ENCODE measurements at places on chromosomes 12 and 14.

DNA sequence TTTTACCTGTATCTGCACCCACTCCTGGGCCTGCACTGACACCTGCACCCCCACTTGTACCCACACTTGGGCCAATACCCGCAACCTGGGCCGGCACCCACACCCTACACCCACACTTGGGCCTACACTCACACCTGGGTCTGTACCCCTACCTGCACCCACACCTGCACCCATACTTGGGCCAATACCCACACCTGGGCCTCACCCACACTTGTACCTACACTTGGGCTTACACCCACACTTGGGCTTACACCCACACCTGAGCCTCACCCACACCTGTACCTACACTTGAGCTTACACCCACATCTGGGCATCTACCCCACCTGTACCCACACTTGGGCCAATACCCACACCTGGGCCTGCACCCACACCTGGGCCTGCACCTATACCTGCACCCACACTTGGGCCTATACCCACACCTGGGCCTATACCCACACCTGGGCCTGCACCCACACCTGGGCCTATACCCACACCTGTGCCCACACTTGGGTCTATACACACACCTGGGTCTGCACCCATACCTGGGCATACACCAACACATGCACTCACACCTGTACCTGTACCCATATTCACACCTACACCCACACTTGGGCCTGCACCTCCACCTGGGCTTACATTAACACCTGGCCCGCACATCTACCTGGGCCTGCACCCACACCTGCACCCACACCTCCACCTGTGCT lies 39.2 kb downstream of the DAO start:
- DNase-seq: no peak

- no peak for DNase-seq
Measured at GRCh38 chr14:89267656-89268055, 149.4 kb downstream of the FOXN3 start.

- DNase-seq: peak; percentile 68
Measured at GRCh38 chr14:50000380-50001150, 107.7 kb downstream of the ARF6 start.

- DNase-seq: no peak
Measured at GRCh38 chr14:77730976-77731497, 23.1 kb downstream of the SLIRP start.

DNA sequence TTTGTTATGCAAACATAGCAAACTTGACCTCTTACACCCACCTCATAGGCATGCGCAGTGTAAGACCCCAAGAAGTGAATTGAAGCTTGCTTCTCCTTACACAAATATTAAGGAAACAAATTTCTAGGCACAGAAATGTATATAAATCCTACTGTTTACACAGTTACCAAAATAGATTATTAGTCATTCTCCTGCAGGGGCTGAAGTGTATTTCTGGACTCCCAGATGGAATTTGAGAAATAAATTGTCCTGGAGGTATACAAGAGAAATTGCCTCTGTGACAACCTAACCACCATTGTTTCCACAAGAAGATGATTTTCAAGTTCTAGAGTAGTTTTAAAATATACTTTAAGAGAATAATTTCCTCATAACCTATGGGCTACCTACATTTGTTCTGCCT lies 656.0 kb upstream of the MDGA2 start:
- no peak for DNase-seq
